ENCODE measurements at places on chromosomes 5 and 9.

GRCh38 chr9:71303351-71303750 is 181.9 kb upstream of the TRPM3 start:
- DNase-seq = no peak

- no peak for DNase-seq
These were observed 13.5 kb downstream of the GFPT2 start for GRCh38 chr5:180339583-180340183.

DNA sequence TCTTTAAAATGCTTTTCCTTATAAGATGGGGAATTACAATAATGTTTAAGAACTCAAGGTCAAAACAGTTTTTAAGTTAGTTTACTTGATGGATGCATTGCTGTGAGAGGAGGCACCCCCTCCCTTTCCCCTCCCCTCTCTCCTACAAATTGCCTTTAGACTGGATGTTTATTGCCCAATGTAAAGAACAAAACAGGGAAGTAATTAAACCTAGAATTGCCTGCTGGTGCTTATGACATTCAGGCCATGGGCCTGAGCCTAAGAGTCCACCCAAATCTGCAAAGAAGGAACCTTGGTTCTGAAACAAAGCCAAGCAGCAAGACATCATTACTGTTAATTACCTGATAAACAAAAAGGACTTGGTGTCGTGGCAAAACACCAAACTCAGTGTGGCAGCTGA is 630.3 kb downstream of the ISL1 start:
- no peak for DNase-seq

DNA sequence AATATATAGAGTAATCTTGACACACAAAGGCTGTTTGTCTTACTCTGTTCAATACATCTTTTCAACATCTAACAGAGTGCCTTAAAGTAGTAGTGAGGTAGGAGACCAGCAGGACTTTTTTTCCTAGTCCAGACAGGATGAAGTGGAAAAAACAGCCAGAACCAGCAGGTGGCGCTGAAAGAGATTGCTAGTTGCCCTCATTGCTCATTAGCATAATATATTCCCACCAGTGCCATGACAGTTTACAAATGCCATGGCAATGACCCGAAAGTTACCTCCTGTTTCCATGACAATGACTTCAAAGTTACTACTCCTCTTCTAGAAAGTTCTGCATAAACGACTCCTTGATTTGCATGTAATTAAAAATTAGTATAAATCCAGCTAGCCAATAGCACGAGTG is 387.4 kb downstream of the ACTL7B start:
- DNase-seq = no peak

Data from stimulated activated CD4-positive, alpha-beta T cell treated with anti-CD3 and anti-CD28 coated beads, Interleukin-1b, Interleukin-23, amount 100 ng/mL, for 1 hour (primary cell).